Activated CD8-positive, alpha-beta memory T cell treated with anti-CD3 and anti-CD28 coated beads for 36 hours (primary cell): ENCODE measurements at places on chromosomes 6 and 20. TPM values are rescaled to one million over a fixed set of nuclear protein-coding genes. Genes with fewer than 3 reads are reported as not detected.

Gene GPX5
- not detected for total RNA-seq

Gene RIPOR3
- total RNA-seq: not detected

Gene MOG
- not detected for total RNA-seq

Gene AGER
- total RNA-seq: 10.5 TPM

Gene CTCFL
- not detected for total RNA-seq

Gene GABRR2
- total RNA-seq: 0.29 TPM

Gene TNNC2
- not detected for total RNA-seq

Gene SLC22A1
- total RNA-seq: 1.6 TPM

Gene SPTLC3
- total RNA-seq: 0.08 TPM

Gene RWDD2A
- total RNA-seq: 1.6 TPM

Gene ESF1
- total RNA-seq: 25.2 TPM

Gene C6orf141
- not detected for total RNA-seq

Gene FOXP4
- total RNA-seq: 23.6 TPM

Gene TDP2
- total RNA-seq: 44.6 TPM

Gene TRAPPC3L
- total RNA-seq: not detected

Gene HSPA1B
- 82.6 TPM for total RNA-seq

Gene GATA5
- not detected for total RNA-seq

Gene MDFI
- not detected for total RNA-seq

Gene SYTL3
- total RNA-seq: 119 TPM

Gene ATP6V1G2
- total RNA-seq: 1.4 TPM

Gene SLC4A11
- total RNA-seq: 3.9 TPM

Gene HLA-F
- 136 TPM for total RNA-seq

Gene BPIFB2
- total RNA-seq: not detected

Gene IL20RA
- not detected for total RNA-seq

Gene DYNLT2
- 2.1 TPM for total RNA-seq

Gene C6orf118
- total RNA-seq: not detected

Gene MAP3K4
- 51.0 TPM for total RNA-seq

Gene SMLR1
- not detected for total RNA-seq

Gene CRIP3
- total RNA-seq: 0.88 TPM

Gene CRISP3
- total RNA-seq: not detected

Gene FBXL4
- total RNA-seq: 13.4 TPM

Gene FOXC1
- total RNA-seq: 0.13 TPM

Gene ZNF76
- 33.0 TPM for total RNA-seq

Gene NRSN2
- total RNA-seq: 10.6 TPM

Gene PRRC2A
- total RNA-seq: 257 TPM

Gene NT5E
- total RNA-seq: 12.9 TPM

Gene BMP7
- not detected for total RNA-seq

Gene ARG1
- not detected for total RNA-seq

Gene AIF1
- total RNA-seq: 53.8 TPM

Gene TREM2
- total RNA-seq: not detected

Gene SIM1
- total RNA-seq: not detected

Gene SLC17A2
- total RNA-seq: not detected

Gene KCNQ2
- not detected for total RNA-seq

Gene SLC22A2
- not detected for total RNA-seq

Gene PDYN
- not detected for total RNA-seq

Gene PHACTR3
- not detected for total RNA-seq

Gene CUTA
- 144 TPM for total RNA-seq

Gene DOK5
- total RNA-seq: 5.5 TPM

Gene TFEB
- 14.0 TPM for total RNA-seq

Gene MAP7
- total RNA-seq: 1.1 TPM

Gene BIRC7
- not detected for total RNA-seq

Gene FAM83C
- total RNA-seq: not detected

Gene TMEM217
- 5.1 TPM for total RNA-seq

Gene TENT5A
- total RNA-seq: 0.38 TPM

Gene CYP24A1
- 0.34 TPM for total RNA-seq

Gene KCNG1
- 4.0 TPM for total RNA-seq

Gene NEU1
- total RNA-seq: 15.9 TPM

Gene GNAS-AS1
- total RNA-seq: 1.3 TPM
